ENCODE measurements at places on chromosomes 13 and 19.
A peak's percentile ranks its signal among the peaks of the same experiment; 100 is the strongest.

- DNase-seq: no peak
These were observed 118.7 kb upstream of the SOX1 start for GRCh38 chr13:111948281-111948680.

DNA sequence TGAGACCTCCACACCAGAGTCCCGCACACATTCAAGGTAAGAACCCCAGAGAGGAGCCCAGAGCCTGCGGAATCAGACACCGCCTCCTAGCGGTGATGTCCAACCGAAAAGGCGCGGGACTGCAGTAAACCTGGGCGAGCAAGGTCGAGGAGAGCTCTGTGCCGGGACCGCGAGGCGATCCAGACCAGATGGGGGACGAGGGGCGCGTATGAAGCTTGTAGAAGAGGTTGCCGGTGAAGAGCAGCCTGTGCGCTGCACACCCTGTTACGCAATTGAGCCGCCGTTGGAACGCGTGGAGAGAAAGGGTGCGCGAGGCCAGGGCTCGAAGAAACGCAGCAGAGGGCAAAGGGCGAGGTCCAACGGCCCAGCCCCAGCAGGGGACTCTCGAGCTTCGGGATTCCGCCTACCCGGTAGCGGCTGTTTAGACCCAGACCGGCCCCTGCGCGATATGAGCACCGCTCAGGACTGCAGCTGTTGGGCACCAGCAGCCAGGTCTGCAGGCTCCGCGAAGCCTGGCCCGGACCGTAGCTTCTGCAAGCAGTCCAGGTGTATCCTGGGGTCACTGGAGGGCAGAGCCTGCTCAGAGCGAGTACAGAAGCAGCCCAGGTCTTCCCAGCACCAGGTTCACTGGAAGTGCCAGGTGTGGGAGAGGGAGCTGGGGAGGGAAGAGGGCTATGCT, 65.9 kb upstream of the ZNF599 start:
- no peak for DNase-seq

- no peak for DNase-seq
These were observed 661 bp upstream of the MIR17HG start for GRCh38 chr13:91346850-91347201.

- DNase-seq: no peak
These were observed 68.4 kb downstream of the DIAPH3 start for GRCh38 chr13:60095300-60095699.

DNA sequence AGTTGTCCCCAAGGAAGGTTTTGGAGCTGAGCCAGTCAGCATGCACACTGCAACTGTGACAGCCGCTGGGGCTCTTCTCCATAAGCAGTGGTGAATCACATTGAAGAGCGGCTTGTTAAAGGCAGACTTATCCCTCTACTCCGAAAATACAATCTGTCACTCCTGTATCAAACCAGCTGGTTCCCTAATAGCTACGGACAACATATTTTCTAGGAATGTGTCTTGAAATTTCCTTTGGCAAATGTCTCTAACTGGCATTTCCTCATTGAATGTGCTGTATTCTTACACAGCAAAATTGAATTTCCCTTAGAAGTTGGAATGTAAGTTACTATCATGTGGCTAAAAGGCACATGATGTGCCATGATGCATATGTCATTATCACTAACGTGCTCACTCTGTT, 104.0 kb upstream of the GPR12 start:
- DNase-seq: no peak

- no peak for DNase-seq
These were observed 152.4 kb upstream of the TSHZ3 start for GRCh38 chr19:31501427-31502195.

DNA sequence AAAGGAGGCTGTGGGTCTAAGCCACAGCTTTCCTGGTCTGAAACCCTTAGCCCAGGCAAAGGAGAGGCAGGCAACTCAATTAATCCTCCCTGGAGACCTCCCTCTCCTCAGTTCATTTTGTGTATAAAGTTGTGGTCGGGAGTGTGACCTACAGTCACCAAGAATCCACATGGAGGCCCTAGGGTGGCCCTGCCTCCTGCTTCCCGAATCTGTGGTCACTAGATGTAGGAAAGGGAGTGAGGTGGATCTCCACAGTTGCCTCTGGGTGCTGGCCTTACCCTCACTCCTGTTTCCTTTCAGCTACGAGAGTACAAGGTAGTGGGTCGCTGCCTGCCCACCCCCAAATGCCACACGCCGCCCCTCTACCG, 1.3 kb downstream of the RPL18A start:
- no peak for DNase-seq

DNA sequence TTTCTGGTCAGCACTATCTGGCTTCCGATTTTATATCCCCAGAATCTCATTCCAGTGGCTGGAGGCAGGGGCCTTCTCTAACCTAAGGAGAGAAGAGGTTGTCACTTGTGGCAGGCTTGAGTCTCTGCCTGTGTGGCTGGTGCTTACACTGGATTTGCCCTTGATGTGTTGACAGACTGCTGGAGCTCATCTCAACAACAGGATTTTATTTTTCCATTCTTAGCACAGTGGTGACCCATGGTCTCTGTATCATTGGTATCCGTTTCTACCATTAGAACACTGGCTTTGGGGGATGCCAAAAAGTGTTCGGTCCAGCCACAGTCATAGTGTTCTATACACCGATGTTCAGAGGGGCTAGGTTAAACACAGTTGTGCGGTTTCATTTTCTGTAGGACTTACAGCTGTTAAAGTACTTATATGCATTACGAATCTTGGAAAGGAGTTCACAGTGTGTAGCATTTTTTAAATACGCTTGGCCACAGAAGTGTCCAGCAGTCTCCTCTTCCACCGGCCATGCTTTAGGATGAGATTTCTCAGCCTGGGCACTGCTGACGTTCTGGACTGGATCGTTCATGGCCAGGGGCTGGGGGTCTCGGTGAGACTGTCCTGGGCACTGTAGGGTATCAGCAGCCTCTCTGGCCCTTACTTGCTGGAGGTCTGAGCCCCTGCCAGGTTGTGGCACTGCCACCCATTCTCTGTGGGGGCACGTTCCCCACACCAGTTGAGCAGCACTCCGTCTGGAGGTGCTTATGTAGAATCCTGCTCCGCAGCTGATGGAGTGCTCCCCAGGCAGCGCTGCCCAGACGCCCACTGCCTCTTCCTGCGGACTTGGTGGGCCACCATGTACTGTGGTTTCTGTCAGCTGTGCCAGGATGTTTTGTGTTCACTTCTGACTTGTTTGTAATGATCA, 41.4 kb upstream of the TEX29 start:
- DNase-seq: no peak

GRCh38 chr13:42899266-42899665, 92.8 kb downstream of the EPSTI1 start:
- DNase-seq: no peak

DNA sequence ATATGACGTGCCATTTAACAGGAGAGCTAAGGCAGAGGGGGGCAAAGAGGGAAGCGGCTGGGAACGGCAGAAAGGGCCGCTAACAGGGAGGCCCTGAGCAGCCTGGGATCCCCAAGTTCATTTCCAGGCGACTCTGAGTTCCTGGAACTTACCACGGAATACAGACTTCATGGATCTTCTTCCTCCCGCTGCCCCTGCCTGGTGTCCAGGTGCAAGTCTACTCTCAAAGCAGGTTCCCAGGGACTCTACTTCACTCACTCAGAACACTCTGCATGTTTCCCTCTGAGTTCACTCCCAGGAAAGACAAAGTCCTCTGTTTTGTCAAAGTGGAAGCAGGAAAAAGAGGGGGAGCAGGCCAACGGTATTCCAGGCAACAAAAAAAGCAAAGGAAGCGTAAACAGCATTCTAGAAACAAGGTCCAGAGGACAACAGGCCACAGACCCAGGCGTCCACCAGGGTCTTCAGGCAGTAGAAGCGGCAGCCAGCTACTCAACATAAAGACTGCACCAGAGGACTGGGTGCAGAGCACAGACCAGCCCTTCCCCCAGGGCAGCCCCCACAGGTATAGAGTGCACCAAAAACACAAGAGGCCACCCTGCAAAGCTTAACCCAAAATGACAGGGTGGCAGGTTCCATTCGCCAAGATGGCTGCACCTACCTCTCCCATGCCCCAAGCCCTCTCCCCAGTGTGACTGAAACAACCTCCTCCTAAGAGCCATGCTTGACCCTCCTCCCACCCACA, 3.0 kb downstream of the MIER2 start:
- no peak for DNase-seq

DNA sequence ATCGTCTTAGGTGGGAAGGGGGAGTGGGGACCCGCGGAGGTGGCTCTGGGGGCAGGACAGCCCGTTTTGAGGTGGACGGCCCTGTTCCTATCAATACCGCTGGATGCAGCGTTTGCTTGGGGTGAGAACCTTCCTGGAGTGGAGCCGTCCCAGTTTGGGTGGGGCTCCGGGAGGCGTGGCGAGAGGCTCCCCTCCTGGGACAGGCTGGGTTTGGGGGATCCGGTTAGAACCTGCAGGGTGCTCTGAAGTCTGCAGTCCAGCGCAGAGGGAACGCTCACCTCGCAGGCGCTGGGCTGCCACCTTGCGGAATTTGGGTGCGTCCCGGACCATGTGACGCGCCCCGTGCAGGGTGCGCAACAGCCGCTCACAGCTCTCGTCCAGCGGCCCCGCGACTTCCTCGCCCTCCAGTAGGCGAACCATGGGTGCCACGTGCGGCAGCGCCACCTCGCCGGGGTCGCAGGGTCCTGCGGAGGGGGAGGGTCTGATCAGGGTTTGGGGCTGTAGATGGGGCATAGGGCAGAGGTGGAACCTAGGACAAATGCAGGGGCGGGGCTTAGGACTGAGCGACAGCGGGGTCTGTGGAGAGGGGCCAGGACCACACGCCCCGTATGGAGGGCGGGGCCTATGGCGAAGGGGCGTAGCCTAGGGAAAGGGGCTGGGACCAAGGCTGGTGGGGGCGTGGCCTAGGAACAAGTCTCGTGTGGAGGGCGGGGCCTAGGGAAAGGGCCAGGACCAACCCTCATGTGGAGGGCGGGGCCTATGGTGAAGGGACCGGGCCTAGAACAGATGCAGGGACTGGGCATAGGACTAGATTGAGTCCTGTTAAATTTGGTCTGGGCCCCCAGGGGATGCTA, 13.8 kb downstream of the SH2D3A start:
- peak; percentile 59 for DNase-seq

DNA sequence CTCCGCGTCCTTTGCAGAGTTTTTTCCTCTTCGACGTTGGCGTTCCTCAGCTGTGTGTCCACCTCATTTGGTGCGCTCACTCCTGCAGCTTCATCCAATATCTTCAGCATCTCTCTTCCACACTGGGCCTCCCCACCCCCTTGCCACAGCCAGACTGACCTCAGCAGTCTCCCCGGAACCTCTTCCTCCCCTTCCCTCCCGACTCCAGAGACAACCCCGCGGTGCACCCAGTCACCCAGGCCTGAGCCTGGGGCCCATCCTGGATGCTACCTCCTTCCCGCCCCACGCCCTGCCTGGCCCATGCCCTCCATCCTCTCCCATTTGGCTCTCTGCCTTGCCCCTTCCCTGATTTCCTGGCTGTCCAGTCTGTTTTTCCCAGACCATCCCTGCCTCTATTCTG, 8.1 kb upstream of the C5AR2 start:
- DNase-seq: no peak

GRCh38 chr19:13640611-13641010, 123.7 kb upstream of the MRI1 start:
- DNase-seq: no peak

DNA sequence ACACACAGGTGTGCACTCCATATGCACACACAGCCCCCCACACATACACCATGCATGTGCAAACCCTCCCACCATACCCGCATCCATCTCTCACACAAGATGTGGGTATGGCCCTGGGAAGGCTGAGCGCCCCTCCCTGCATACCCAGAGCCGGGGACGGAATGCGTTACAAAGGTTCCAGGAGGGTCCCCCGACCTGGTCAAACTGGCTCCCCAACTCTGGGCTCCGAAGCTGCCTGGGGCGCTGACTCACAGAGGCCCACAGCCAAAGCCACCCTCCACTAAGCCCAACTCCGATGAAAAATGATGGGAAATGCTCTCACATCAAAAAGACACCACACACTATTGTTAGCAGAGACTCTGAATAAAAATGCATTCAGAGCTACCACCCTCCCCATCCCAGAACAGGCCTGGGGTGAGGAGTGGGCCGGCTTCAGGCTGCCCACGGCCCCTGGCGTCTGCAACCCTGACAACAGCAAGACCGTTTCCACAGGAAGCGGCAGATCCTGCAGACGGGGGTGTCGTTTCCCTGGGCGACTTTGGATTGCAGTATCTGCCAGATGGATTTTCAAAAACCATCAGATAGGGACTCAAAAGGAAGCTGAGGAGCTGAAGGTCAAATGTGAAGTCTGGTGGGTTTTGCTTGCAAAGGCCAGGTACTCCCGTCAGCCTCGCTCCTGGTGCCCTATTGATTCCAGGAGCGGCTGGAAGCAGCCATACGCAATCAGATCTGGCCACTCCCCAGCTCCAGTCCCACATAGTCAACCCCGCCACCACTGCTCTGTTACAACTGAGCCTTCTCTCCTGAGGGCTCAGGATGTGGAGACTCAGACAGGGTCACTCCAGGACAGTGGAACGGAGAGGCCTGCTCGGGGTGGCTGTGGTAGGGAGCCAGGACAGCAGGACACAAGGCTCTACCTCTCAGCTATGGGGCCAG, 14.3 kb downstream of the PEPD start:
- DNase-seq: no peak

- DNase-seq: no peak
These were observed 12.8 kb downstream of the C19orf81 start for GRCh38 chr19:50661766-50662650.

GRCh38 chr13:50414640-50415039, 399.4 kb downstream of the KCNRG start:
- no peak for DNase-seq

DNA sequence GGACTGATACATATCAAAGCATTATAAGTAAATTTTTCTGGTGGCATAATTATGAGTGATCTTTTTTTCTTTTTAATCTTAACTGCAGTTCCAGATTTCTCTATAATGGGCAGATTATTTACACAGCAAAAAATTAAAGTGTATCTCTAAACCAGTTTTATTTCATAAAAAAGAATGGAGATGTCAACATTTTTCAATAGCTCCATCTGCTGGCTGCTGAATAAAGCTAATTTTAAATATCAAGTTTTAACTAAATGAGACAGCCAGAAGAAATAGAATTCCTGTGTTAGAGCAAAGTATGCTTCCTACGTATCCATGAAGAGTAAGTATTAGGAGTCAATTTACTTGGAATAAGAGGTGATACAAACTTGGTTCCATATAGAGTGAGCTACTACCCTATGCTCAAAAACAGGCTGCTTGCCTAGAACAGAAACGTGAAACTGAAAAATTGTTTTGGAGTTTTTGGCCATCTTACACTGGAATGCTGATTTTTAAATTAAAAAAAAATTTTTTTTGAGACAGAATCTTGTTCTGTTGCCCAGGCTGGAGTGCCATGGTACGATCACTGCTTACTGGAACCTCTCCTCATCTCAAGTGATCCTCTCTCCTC, 5.0 kb upstream of the PDS5B start:
- no peak for DNase-seq

Data from activated CD8-positive, alpha-beta memory T cell treated with anti-CD3 and anti-CD28 coated beads for 48 hours (primary cell).